T-helper 2 cell (primary cell): ENCODE measurements at places on chromosomes 7 and 10.
A peak's percentile ranks its signal among the peaks of the same experiment; 100 is the strongest.

DNA sequence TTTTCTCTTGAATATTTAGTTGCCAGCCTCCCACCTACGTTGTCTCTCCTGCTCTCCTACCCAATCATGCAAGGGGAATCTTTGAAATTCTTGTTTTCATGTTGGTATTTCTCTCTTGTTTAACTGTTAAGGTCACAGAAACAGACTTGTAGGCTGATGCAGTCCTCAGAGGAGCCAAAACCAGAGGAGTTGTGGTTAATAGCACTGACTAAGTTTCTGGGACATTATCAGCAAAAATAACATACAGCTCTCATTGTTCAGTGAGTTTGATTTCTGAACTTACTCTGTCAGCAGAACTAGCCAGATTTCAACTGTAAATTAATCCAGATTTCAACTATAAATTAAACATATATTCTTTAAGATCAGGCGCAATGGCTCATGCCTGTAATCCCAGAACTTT is 11.1 kb upstream of the CUL1 start:
- no peak for DNase-seq

- no peak for DNase-seq
Measured at GRCh38 chr7:100736671-100737070, 3.3 kb downstream of the ZAN start.

- DNase-seq: no peak
Measured at GRCh38 chr10:114674346-114674745, 16.3 kb upstream of the ABLIM1 start.

DNA sequence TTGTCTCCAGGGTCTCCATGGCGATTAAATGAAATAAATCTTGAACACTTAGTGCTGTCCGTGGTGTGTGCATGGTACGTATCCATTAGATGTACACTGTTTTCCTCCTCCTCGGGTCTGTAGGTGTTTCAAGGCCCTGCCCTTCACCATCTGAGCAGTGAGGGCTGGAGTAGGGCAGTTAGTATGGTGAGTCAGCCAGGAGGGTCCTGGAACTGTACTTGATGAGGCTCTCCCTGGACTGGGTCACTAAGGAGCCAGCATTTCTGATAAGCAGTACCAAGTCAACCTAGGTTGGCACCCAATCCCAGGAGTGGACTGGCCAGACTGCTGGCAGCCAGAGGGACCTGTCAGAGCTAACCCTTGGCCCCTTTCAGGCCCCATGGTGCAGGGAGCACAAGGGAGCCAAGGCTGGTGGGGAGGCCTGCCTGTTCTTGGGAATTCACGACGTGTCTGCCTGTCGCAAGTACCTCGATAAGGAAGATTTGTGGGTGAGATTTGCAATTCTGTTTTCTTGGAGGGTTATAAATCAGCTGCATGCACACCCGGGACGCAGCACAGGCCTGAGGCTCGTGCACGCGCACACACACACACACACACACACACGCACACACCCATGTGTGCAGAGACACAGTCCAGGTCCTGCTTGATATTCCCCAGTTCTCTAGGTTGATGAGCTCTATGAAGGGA is 114.2 kb downstream of the ZMIZ1 start:
- no peak for DNase-seq

DNA sequence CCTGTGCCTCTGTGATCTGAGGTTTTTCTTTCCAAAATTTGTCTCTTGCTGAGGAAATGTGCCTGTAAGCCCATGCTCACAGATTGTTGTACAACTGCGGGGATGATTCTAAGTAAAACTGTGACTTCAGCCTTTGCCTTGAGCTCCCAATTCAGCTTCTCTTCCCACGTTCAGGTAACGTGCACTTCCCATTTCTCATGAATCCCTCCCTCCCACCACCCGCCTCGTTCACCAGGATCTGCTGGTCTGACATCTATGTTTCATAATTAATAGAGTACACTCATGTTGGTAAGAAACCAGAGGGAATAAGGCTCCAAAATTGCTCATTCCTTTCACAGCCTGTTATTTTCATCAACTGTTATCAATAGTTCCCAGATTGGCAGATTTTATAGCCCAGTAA is 332.6 kb upstream of the TPK1 start:
- DNase-seq: no peak

GRCh38 chr10:27710014-27710413 is 35.6 kb downstream of the MKX start:
- no peak for DNase-seq

DNA sequence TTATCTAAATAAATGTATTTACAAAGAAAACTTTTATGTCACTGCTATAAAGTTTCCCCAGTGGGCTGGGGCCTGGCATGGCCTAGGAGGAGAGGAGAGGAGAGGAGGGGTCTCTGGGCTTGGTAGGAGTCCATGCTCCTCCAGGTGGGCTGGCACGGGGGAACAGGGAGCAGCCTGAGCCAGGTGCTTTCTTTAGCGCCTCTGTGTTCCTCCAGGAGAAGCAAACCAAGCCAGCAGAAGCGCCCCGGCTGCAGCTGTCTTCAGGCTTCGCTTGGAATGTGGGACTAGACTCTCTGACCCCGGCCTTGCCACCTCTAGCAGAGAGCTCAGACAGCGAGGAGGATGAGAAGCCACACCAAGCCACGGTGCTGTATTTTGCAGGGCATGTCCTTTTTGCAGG is 10.6 kb downstream of the CALHM2 start:
- no peak for DNase-seq

- DNase-seq: no peak
Measured at GRCh38 chr7:85770332-85770731, 583.5 kb upstream of the SEMA3D start.

GRCh38 chr7:55100544-55101327 is 81.9 kb downstream of the EGFR start:
- DNase-seq: no peak

- DNase-seq: no peak
Measured at GRCh38 chr10:72567889-72568640, 57.8 kb downstream of the MICU1 start.

DNA sequence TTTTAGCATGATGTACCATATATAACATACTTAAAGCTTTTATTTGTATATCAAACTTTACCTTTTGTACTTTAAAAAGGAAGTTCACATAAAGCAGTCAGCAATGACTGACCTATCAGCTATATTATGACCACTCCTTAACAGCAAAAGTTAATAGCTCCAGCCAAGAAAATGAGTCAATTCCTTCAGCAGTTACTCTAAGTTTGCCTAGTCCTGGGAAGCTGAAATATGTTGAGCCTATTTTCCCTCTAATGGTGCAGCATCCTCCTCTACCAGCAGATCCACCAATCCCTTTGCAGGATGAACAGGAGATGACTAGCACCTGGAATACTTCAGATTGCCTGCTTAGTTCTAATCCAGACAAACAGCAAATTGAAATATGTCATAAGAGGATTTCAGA is 64.2 kb downstream of the CUL2 start:
- DNase-seq: no peak

- DNase-seq: no peak
Measured at GRCh38 chr7:50282813-50283605, 21.5 kb upstream of the IKZF1 start.

DNA sequence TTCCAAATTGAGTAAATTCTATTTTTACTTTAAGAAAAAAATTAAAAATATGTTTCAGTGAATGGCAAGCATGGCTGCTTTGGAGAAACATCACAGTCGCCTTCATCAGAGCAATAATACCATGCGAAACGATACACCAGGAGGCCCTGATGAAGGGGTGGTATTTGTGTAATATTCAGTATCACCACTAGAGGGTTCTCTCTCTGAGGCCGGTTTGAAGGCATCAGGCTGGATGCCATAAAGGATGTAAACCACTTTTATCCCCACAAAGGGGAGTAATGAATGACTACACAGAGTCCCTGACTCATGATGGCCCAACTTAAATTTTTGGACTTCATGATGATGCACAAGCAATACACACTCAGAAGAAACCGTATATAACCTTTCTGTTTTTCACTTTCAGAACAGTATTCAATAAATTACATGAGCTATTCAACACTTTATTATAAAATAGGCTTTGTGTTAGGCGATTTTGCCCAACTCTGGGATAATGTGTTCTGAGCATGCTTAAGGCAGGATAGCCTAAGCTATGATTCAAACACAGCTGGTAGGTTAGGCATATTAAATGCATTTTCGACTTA is 95.5 kb downstream of the PPP1R17 start:
- DNase-seq: no peak

DNA sequence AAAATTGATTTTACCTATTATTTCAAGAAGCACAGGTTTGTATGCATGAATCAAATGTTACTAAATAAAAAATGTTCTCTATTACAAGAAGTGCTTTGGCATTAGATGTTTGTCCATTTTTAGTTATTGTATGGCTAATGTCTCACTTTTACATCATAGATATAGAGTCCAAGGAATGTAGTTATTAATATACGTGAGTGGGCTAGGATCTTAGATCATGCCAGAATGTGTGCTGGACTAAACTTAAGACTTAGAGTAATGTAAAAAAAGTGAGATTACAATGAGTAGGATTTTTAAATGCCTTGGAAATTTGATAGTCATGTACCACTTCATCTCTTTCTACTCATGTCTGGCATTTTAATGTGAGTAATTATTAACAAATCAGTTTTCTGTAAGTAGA is 196.6 kb downstream of the ARL4A start:
- DNase-seq: no peak

GRCh38 chr10:86967481-86967941 is 771 bp upstream of the ADIRF start:
- no peak for DNase-seq

DNA sequence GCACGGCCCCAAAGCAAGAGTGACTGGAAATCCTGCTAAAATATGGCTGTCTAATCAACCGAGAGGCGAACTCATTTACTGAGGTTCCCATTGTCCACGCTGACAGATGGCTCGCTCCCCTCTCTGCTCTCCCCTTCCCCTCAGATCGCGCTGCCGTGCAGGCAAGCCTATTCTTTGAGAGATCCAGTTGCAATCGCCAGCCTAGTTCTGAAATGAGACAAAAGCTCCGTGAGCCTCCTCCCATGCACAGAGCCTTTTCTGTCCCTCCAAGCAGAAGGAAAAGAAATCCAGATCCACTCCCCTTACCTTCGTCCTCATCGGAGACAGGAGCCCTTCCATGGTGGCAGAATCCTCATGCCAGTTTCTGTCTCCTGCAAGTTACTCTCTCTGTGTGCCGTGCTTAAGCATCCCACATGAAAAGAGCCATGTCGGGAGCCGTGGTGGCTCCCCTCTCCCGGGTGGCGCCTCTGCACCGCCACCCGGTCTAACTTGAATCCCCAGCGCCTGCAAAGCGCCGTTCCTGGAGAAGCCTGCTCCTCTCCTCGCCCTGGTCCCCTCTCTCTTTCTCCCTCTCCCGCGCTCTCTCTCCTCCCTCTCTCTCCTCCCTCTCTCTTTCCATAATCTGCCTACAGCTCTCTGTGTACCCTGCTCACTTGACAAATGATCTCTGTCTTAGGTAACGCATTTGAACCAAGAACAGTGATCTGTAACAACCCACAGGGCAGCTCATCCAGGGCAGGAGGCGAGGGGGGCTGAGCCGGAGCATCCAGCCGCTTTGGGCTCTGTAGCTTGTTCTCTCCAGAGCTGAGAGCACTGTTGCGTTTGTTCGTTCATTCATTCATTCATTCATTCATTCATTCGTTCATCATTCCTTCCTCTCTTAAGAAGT is 156.8 kb downstream of the FRMD4A start:
- DNase-seq: no peak

GRCh38 chr10:1047937-1048336 is 982 bp downstream of the IDI1 start:
- no peak for DNase-seq

DNA sequence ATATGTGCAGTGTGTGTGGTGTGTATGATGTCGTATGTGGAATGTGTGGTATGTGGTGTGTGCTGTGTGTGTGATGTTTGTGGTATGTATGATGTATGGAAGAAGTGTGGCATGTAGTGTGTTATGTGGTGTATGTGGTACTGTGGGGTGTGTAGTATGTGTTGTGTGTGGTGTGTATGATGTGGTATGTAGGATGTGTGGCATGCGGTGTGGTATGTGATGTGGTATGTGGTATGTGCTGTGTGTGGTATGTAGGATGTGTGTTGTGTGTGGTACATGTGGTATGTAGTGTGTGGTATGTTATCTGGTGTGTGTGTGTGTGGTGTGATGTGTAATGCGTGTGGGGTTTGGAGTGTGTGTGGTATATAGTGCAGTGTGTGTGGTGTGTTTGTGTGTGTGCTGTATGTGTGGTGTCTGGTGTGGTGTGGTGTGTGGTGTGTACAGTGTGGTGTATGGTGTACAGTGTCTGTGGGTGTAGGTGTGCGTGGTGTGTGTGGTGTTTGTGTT is 129.6 kb downstream of the ATP6V0E2 start:
- peak; percentile 24 for DNase-seq

DNA sequence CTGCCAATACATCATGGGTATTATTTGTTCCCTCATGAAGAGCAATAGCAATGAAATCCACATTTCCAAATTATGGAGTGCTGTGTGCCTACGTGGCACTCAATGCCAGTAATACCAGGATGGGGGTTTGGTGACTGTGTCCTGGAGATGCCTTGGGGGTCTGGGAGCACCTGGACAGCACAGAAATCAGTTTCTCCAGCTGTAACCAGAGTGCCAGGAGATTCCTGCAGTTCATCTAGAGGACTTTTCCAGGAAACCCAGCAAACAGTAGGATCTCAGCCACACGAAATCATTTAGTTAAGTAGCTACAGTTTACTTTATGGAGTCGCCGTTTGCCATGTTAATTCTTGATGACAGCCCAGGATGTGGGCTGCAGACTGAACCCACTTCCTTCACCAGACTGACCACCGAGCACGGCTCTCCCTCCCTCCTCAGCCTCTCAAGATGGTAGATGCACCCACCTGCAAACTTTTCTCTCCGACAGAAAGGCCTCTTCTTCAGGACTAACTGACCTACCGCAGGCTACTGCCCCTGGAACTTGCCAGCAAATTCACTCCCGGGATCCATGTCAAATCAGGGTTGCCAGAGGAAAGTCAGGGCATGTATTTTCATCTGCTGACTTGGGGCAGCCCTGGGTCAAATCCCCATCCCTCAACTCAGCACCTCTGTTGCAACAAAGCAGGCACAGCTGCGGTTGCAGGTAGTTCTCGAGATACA is 30.3 kb downstream of the MKI67 start:
- no peak for DNase-seq

DNA sequence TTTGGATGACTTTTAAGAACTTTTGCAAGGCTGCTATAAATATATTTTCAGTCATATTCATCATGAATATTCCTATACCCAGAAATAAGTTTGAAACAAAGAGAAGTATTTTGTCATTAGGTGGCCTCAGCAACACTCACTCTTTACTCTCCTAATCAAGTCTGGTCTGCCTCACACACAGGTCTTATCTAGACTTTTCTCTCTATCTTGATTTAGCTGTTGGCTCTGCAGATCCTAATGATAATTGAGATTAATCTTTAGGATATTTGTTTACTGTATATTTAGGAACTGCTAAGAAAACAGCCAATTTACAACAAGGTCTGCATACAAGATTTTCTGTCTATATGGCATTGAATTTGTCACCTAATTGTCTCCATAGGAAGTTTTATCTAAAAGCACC is 297.6 kb downstream of the PTEN start:
- DNase-seq: no peak

DNA sequence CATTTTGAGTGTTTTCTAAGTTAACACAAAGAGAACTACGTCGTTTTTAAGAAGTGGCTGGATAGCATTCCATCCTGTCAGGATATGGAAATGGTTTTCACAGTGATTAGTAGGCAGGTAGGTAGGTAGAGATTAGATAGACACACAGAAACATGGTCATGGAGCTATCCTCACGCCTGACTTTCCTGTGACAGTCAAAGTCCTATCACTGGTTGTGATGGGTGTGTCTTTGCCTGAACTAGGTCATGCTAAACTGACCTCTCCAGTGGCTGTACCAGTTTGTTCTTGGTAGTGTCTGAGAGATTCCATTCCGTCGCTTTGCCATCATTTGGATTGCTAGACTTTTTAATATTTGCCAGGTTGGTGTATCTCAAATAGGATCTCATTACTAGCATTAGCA is 28.2 kb downstream of the FKBP6 start:
- DNase-seq: no peak

GRCh38 chr7:108282427-108282996 is 152.4 kb upstream of the LAMB4 start:
- no peak for DNase-seq
